ENCODE measurements at places on chromosomes 7 and 10.

DNA sequence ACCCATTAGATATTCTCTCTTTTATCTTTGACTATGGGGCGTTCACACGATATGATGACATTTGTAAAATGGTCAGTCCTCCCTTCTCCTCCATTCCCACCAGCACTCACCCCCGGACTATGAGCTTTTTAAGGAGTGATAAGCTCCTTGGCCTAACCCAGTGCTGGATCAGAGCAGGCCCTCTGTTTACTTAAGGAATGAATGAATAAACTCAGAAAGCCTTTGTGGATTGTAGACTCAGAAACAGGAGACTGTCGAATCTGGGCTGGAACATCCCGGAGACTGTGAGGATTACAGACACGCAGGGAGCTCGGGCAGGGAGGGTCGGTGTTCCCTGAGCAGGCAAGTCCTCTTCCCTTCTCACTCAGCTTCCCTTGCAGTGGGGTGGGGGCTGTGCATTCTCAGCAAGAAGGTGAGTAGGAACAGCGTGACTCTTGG, 6.8 kb upstream of the ZCCHC24 start:
- DNase-seq = no peak

GRCh38 chr7:130649004-130649790, 19.4 kb downstream of the COPG2 start:
- no peak for DNase-seq

DNA sequence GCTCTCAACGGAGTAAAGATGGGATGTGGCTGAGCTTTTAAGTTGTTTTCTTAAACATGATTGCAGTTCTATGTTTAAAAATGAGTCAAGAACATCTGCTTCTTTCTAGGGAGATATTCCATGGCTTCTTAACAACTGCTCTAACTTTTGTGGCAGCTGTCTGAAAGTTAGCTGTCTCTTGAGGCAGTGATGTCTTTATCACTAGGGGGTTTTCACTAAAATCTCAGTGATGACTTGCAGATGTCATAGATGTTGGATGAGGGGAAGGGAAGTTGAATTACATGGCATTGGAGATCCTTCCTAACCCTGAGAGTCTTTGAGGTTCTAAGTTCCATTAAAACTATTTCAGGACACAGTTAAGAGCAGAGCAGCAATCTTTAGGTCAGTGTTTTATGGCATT, 43.5 kb downstream of the PRKG1 start:
- no peak for DNase-seq

DNA sequence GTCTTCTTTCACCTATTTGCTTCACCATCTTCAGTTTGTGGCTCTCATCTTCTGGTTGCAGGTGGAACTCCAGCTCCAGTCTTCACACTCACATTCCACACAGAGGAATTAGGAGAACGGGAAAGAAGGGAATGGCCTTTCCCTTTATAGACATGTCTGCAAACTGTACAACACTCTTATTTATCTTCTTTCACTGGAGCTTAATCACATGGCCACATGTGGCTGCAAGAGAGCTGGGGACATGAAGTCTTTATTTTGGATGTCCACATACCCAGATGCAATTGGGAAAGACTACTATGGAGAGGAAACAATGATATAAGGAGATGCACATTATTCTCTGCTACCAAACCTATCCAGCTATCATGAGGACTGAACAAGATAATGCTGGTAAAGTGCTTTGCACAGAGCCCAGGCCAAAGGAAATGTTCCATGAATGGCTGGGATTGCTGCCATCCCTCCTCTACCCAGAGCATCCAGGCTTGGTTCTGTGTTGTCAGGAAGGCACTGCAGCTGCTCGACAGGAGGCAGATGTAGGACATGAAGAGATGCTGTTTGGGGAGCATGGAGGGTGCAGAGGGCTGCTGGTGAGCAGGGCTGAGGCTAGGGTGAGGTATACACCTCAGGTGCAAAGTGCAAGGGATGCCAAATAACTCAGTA, 183.8 kb upstream of the TBX20 start:
- DNase-seq = no peak

DNA sequence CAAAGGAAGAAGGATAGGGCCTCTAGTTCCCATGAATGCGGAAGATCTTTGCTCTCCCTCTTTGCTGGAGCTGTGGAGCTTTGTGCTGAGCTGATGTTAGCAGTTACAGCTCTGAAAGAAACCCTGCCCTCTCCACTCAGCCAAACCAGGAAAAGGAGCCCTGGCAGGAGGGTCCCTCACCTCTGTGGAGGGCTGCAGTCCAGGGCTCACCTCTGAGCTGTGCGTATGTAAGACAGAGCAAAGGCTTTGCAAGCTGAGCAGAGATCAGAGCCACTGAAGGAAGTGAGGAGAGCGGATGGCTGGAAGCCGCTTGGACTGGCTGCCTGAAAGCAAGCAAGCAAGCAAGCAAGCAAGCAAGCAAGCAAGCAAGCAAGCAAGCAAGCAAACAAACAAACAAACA, 84.7 kb downstream of the RAMP3 start:
- no peak for DNase-seq

DNA sequence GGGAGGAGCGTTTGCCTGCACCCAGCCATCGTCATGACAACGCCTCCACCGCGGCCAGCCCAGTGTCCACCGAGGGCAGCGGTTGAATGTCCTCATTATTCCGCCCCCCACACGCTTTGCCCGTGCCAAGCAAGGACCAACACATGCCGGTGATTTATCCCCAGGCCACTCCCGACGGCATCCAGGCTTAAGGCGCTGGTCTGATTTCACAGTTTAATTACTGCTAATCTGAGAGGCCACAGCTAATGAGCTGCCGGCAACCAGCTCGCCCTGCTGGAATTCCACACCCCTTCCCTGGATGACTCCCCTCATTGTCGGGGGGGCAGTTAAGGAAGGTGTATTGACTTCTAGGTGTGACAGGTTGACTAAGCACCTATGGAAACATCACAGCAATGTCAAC, 432.3 kb downstream of the DNAJB6 start:
- DNase-seq = no peak

DNA sequence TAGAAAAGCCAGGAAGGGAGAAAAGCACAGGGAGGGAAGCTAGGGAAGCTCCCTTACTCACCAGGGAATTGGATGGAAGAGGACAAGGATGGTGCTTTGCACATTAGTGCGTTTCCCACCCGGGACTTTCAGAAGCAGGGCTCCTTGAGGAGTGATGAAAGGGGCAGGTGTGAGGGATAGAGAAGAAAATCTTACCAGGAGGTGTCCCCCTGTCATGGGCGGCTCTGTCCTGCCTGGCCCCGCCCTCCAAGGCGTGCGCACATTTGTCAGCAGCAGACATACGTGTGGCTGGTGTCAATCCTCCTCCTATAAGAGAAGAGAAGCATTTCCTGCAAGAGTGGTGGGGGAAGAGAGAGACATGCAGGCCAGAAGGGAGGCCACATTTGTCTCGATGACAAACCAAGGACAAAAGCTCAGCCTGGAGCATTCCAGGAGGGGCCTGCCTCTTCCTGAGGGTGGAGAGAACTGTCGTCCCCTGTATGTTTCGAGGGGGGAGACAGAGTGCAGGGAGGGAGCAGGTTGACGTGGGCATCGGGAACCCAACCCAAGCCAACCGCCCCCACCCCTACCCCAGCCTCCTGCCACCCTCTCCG, 47.4 kb upstream of the COMTD1 start:
- no peak for DNase-seq

DNA sequence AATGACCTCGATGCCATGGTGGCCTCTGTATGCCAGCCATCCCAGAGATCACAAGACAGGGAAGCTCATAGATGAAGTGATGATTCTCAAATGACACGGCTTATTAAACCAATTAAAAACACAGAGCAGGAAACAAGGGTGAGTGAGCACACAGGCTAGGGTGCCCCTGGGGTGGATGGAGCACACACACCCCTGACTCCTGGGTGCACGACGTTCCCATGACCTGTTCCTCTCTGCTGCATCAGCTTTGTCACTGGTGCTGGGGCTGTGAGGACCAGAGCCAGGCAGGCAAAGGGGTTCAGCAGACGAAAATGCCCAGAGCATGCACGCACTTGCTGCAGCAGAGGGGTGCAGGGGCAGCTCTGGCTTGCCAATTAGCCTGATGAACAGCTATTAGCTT, 86.5 kb upstream of the LRRC4 start:
- DNase-seq = no peak

DNA sequence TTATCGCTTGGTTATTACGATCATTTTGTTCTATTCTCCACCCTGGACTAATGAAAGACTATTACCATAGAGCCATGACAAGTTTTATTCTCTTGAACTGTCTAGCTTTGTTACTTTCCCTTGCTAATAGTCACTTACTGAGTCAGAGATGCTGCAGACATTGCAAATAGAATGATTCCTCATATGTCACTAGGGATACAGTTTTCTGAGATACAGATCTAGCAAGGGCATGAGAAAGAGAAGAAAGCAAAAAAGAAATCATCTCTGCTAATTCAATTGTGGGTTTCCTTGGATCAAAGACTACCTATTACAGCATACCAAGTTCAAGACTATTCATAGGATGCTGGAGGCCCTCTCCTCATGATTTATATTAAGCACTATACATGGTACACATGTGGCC, 204.3 kb downstream of the MBL2 start:
- no peak for DNase-seq

DNA sequence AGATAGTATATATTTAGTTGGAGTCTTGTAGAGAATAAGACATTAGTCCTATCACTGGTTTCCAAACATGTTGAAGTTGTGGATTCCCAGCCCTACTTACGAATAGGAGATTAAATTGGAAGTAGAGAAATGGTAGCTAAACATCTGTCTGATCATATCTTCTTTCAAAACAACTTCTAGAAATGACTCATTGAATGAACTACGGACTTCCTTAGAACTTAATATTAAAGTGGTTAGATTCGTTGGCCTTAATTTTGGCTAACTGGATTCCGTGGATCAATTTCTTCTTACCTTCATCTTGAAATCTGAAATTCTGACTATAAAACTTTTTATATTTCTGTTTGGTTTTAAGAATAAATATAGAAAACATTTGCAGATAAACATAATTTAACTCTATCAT, 3.4 kb downstream of the PHF14 start:
- no peak for DNase-seq

DNA sequence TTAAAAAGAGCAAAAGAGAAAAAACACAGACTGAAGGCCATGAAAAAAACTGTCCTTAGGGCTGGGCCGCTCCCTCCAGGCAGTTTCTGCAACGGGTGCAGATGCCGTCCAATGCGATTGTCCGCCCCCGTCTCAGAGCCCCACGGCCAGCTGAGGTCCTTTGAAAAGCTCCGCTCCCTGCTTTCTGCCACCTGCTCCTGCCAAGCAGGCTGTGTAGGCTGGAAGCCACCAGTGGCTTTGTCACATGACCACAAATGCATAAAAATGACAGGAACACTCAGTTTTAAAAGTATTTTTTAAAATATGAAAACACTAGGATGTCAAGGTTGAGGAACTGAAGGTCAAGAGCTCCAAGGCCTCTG, 71.7 kb downstream of the AMZ1 start:
- DNase-seq = no peak

- no peak for DNase-seq
Measured at GRCh38 chr7:50807026-50807730, 24.5 kb upstream of the GRB10 start.

- no peak for DNase-seq
Measured at GRCh38 chr10:127921753-127922145, 14.8 kb downstream of the PTPRE start.

DNA sequence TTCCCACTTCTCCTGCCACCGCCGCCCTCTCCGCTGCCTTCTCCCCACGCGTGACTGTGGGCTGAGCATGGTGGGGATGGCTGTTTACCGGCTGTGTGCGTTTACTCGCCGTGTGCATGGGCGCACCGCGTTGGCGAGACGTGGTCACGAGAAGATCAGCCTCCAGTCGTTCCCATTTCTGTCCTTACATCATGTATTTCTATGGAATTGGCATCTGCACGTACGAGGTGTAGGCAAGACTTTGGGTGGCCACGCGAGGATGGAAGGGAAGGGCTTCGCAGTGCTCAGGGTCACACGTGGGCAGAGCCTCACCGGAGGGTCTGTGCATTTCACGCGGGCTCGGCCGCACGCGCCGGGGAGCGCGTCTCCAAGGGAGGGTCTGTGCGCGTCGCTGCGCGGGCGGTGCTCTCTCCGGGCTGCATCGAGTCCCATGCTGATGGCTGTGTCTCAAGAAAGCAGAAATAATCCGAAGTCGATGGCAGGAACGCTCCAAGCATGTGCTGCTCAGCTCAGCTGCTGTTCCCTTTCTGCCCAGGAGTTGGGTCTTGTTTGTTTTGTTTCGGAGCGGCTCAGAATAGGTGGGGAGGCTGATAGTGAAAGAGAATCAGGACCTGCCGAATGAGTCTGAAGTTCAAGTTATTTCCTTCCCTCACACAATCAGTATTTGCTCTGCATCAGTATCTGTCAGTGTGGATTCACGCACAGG, 973 bp downstream of the CAMK1D start:
- DNase-seq = no peak

DNA sequence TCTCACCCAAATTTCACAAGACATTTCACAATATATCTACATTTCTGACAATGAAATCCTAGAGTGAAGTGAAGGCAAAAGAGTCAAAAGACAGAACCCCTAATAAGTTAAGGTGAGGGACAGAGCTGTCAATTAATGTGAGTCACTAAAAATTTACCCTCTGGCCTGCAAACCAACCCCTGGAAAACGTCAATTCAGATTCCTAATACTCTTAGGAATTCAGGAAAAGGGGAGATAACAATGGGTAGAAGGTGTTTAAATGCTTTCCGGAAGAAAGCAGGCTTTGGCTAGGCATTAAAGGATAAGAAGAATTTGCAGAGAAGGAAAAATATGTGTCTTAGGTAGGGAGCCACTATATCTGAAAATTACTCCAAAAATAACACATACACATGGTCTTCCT, 299.6 kb downstream of the INHBA start:
- DNase-seq = no peak

DNA sequence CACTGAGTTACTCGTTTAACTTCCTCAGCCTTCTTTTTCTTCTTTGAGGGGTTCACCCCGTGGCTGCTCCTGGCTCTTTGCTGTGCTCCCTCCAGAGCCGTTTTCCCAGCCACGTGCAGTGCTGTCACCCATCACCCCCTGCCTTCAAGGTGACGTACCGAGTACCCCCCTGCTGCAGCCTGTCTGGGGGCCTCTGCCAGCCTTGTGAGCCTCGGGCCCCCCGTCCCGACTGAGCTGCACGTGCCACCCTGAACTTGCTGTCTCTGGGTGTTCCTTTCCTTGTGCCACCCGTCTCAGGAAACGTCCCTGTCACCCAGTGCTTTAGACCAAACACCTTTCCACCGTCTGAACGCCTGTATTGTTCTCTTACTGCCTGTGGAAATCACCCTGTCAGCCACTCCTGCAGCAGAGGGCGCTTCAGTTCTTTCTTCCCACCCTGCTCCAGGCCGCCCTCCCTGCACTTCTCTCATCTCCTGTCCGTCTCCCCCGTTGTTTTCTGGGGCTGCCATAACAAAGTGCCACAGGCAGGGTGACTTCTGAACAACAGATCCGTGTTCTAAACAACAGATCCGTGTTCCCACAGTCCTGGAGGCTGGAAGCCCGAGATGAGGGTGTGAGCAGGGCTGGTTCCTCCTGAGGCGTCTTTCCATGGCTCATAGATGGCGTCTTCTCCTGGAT, 44.6 kb downstream of the WDR37 start:
- DNase-seq = no peak
